ENCODE measurements at places on chromosomes 12 and 14.

- no peak for DNase-seq
Measured at GRCh38 chr14:66979101-66979974, 209.9 kb upstream of the GARIN2 start.

GRCh38 chr14:21038441-21039422 lies 3.4 kb upstream of the RNASE7 start:
- no peak for DNase-seq

DNA sequence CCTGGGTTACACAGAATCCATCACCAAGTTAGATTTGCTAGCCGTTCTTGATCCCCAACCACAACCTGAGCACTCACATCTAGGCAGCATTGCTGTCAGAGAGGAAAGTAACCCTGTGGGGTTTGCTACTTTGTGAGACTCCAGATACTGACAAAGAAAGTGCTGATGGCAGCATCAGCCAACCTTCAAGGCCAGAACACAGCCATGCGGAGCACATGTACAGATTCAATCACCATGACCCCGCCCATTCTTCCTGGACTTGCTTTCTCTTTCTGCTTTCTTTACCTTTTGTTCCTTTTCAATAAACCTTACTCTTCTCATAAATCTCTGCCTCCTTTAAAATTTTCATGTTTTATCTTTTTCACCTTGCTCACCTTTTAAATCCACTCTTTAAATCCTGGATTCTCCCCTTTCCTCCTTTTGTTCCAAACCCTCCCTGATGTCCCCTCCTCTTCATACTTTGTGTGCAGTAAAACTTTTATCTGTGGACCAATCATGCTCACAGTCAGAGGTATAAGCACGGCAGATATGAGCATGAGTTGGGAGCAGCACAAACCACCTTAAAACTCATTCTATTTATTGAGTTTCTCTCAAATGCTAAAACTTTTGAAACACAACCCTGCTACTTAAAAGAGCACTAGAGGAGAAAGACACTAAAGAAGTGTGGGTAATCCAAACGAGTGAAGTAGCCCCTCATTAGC lies 21.9 kb upstream of the CERS5 start:
- DNase-seq = no peak

- no peak for DNase-seq
Measured at GRCh38 chr14:104879201-104879982, 14.3 kb downstream of the CEP170B start.

DNA sequence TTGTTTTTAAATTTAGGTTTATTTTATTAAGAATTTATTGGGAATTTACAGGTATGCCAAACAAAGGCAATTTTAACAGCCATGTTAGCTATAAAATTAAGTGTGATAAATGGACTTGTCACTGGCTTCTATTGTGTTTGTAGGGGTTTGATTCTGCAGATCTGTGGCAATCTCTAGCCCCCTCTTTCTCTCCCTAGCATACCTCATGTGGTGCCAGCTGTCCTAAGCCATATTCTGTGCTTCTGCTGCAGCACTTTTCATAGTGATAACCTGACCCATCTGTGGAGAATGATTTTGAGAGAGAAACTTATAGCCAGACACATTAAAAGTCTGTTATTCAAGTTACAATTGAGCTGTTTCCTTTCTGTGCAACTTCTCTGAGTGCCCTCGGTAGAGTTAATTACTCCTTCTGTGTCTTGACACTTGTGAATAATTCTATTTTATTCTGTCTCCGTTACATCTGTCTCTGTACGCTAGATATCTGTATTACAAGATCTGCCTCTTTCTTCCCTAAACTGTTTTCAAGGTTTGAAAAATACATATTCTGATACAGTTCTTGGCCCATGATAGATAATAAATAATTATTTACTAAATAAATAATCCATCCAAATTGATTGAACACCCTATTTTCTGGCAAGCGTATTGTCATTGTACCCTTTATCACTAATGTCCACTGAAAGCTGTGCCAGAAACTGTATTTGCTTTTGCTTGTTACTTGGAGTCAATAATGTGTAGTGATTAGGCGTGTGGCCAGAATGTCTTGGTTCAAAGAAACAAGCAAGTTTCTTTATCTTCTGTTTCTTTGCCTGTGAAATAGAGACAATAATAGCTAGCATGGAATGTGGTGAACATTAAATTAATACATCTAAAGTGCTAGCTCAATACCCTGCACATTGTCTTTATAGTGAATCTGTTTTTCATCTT lies 40.0 kb downstream of the FRS2 start:
- no peak for DNase-seq

DNA sequence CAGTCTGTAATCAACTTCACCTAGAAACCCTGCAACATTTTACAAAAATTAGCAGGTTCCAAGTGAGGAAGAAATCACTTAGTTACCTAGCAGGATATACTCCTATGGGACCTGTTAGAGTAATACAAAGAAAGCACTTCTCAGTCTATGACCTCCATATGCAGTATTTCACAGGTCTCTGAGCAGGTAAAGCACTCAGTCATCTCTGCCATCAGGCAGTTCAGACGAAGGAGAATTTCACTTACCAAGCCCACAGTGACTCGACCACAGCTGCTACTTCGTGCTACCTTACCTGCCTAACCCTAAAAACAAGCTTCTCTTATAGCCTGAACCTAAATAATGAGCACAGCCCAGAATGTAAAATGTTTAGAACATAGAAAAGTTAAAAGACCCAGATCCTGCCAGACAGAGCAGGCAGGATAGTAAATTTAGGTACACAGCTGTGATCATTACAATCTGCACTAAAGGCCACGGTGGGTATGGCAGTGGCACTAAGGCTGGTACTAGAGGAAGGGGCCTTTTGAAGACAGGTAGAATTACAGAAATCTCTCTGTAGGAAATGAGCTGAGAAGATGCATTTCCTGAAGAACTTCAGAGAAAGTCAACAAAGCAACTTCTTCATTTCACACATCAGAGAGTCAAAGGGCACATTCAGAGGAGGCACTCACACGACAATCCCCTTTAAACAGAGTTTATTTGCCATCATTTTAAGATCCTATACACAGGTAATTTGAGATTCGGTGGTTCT lies 35.7 kb downstream of the DCAF5 start:
- DNase-seq = no peak

GRCh38 chr12:47757840-47758583 lies 668 bp downstream of the RAPGEF3 start:
- no peak for DNase-seq

DNA sequence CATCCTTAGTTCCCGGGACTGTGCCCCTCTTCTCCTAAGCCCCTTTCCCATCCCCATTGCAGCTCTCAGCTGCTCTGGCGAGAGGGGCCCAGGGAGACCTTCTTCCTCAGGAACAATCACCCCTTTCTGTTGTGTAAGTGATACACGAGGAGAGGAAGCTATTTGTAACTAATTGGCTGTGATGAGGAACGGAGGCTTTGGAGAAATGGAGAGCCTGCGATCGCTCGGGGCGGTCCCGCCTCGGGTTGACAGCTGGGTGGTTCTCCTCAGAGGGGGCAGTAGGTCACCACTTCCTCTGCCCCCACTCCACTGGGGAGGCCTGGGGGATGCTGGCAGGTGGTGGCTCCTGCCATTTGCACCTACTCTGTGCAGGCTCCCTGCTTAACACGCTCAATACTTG lies 6.6 kb upstream of the PGF start:
- DNase-seq = no peak

DNA sequence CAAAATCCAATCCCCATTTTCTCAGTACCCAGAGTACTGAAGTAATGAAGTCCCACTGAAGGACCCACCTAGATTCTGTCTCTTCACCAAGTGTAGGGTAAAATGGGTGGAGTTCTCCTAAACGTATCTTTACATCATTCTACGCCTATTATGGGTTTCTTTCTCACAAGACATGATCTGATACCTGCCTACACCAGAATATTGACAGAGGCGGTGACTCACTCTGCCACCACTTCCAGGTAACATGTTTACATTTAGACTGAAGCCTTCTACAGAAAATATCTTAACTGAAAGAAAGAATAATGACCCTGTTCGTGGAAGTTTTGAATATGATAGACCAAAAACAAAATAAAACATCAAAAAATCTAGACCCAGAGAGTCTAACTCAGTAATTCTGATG lies 89.8 kb downstream of the BTG1 start:
- no peak for DNase-seq

DNA sequence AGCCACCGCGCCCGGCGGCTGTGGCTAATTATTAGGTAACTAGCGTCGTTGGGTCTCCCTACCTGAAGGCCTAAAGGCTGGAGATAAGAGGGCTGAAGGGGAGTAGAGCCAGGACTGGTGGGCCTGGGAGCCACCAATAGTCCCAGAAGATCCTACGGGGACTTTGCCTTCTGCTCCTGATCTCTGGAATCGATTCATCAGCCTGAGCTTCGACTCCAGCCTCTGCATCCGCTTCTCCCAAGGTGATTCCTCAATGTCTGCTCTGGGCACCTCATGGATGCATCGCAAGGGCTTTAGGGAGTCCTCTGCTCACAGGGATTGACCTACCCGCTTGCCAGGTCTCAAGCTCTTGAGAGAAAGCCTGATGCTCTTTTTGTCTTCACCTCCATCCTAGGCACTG lies 14.7 kb upstream of the KDM2B start:
- DNase-seq = no peak

GRCh38 chr14:90663680-90664079 lies 152.6 kb downstream of the TTC7B start:
- DNase-seq = no peak

- no peak for DNase-seq
Measured at GRCh38 chr14:75238756-75239455, 39.7 kb upstream of the FOS start.

DNA sequence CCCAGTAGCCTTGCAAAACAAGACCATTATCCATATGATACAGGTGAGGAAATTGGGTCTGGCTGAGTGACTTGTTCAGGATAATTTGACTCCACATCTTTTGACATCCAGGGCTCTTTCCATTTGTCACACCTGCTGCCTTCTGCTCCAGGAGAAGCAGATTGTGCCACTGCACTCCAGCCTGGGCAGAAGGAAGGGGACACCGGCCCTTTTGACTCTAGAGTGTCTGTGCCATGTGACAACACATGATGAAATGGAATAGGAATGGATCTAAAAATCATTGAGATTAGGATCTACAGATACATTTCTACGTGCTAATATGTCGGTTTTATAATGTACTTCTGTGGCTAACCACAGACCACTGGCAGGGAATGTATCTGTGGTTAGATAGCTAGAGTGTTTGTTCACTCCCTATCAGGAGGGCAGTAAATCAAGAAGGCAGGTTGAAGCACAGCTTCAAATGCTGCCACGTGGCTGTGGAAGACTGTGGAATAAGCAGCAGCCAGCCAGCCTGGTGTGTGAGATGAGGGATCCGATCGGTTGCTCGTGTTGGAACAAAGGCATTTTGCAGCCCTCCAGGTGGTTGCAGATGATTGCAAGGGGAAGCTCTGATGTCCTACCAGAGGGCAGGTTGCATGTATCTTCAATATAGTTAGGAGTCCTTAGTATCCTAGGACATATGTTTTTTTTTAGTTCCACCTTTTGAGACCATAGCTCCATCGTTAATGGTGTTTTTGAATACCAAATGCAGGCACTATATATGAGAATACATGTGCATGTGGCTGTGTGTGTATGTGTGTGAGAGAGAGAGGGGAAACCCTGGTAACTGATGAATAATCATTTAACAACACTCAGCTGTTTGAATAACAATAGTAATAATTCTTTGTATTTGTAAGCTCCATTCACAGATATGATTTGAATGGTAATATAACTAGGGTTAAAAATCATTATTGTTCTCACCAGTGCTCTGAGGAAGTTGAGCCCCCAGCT lies 28.6 kb downstream of the EML1 start:
- DNase-seq = no peak

GRCh38 chr14:69299286-69300035 lies 39.5 kb downstream of the GALNT16 start:
- no peak for DNase-seq

DNA sequence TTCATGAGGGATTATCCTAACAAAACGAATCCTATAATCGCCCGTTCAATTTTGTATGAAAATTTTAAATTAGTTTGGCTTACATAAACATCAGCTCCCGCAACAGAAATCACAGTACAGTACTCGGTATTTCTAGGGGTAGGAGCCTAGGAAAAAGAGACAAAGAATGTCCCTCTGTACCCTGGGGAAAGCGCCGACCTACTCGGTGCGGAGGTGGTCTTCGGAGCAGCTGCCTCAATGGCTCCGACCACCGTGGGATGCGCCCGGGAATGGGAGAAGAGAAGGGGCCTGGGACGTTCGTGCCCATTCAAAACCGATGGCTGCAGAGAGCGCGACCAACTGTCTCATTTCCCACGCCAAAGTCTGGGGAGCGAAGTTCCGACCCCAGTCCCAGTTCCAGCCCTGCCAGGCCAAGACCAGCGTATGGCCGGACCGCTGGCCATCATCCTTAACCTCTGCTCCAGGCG lies 618 bp downstream of the GNPNAT1 start:
- DNase-seq = no peak

GRCh38 chr12:100359822-100360221 lies 2.9 kb downstream of the SLC17A8 start:
- no peak for DNase-seq

- no peak for DNase-seq
Measured at GRCh38 chr12:98741556-98742265, 96.6 kb downstream of the APAF1 start.

GRCh38 chr12:82527165-82527780 lies 159.4 kb upstream of the TMTC2 start:
- no peak for DNase-seq

DNA sequence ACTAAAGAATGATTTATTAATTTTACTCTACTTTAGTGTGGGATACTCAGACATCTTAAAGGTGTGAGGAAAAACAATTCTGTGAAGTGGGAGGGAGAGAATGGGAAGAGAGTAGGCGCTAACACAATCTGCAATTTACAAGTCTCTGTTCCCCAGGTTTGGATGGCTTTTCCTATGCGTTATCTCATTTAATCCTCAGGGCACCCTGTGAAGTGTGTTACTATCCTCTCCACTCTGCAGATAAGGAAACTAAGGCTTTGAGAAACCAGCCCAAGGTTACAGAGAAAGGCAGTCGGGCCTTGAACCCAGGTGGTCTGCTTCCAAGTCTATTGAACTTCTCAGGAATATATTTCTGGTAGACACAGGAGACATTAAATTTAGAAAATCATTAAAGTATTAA lies 36.2 kb upstream of the TUBA1C start:
- DNase-seq = no peak

DNA sequence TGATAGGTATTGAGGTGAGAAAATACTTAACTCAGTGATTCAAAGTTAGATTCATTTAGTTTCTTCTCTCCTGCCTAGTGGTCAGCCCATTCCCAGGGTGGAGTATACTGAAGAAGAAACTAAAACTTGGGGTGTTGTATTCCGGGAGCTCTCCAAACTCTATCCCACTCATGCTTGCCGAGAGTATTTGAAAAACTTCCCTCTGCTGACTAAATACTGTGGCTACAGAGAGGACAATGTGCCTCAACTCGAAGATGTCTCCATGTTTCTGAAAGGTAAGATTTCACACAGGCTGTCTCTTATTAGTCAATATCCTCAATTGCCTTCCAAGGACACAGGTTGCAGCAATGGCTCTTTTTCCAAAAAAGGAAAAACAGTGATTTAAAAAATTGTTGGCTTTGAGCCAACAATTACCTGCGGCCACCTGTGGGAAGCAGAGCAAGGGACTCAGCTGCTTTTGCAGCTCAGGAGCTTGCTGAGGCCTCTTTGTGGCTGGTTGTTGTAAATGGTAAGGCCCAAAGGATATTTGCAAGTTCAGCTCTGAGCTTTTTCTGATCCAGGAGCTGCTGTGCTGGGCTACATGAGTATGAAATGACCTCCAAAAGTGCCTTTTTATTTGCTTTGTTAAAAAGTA lies 33.9 kb downstream of the TPH2 start:
- no peak for DNase-seq

Measured in hematopoietic multipotent progenitor cell treated with erythropoietin and hydrocortisone succinate and interleukin-3 and kit ligand, for 17 days (in vitro differentiated cells).